ENCODE measurements at places on chromosomes 4 and X. TPM values are rescaled to one million over a fixed set of nuclear protein-coding genes. Genes with fewer than 3 reads are reported as not detected.

Gene CYSLTR1
- total RNA-seq = not detected

Gene PCDH10
- total RNA-seq = not detected

Gene SNCA
- total RNA-seq = not detected

Gene DCAF4L1
- total RNA-seq = 0.37 TPM

Gene REPS2
- not detected for total RNA-seq

Gene SH3RF1
- total RNA-seq = 1.3 TPM

Gene MAGEA12
- total RNA-seq = not detected

Gene SPANXN4
- total RNA-seq = not detected

Gene CT45A2
- total RNA-seq = not detected

Gene GPRASP1
- total RNA-seq = 0.10 TPM

Gene CLNK
- not detected for total RNA-seq

Gene ATG4A
- 8.9 TPM for total RNA-seq

Gene FOXR2
- total RNA-seq = not detected

Gene FRG2
- total RNA-seq = not detected

Gene RASL11B
- total RNA-seq = 1.2 TPM

Gene CXCR3
- total RNA-seq = not detected

Gene NOA1
- 7.0 TPM for total RNA-seq

Gene INTU
- 1.2 TPM for total RNA-seq

Gene LCORL
- total RNA-seq = 5.2 TPM

Gene OPN1MW2
- not detected for total RNA-seq

Gene HELT
- total RNA-seq = not detected

Gene EDA2R
- total RNA-seq = 2.8 TPM

Gene TLR10
- total RNA-seq = not detected
